Occipital lobe (tissue), 3 donors: ENCODE measurements at places on chromosomes 13 and 19.

GRCh38 chr19:18665771-18666202 lies 17.7 kb upstream of the CRTC1 start:
- no peak for DNase-seq

DNA sequence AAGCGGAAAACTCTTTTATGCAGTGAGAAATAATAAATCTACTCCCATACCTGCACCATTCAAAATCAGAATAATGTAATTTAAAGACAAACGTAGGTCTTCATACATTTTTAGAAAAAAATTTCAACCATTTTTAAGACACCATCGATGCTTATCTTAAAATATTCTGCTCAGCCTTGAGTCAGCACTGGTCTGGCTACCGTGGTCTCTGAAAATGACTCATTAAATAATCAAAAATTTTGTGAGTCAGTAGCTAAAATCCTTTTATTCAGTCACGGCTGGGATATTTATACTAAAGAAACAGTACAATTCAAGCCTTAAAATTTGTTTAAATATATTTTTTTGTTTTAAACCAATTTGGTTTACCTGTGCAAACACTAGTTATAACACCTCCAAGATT lies 2862.8 kb upstream of the PCDH20 start:
- no peak for DNase-seq

- no peak for DNase-seq
Measured at GRCh38 chr19:48230555-48231129, 25.1 kb downstream of the CARD8 start.

GRCh38 chr13:91572944-91573598 lies 174.7 kb downstream of the GPC5 start:
- no peak for DNase-seq

- DNase-seq = no peak
Measured at GRCh38 chr19:28549680-28550277, 663.2 kb downstream of the UQCRFS1 start.

DNA sequence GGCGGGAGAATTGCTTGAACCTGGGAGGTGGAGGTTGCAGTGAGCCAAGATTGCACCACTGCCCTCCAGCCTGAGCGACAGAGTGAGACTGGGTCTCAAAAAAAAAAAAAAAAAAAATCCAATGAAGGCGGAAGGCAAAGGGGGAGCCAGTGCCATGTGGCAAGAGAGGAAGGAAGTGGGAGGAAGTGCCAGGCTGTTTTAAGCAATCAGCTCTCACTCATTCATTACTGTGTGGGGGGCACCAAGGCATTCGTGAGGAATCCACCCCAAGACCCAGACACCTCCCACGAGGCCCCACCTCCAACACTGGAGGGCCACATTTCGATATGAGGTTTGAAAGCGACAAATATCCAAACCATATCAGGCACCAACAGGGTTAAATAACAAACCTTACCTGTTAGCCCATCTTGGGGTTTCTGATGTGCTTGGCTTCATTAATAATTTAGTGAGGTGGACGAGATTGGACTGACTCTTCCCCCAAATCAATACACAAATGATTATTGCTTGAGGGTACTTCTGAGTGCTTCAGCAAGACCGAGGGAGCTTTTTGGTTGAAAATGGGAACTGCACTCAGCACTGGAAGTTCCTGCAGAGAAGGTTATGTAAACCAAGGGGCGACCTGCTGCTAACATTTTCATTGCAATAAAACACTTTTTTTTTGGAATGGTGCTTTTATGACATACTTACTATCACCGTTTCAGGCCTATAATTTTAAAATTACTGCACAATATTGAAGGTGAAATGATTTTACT lies 7.5 kb upstream of the LRP3 start:
- DNase-seq = no peak

GRCh38 chr13:20718958-20719566 lies 15.6 kb downstream of the IL17D start:
- DNase-seq = no peak

DNA sequence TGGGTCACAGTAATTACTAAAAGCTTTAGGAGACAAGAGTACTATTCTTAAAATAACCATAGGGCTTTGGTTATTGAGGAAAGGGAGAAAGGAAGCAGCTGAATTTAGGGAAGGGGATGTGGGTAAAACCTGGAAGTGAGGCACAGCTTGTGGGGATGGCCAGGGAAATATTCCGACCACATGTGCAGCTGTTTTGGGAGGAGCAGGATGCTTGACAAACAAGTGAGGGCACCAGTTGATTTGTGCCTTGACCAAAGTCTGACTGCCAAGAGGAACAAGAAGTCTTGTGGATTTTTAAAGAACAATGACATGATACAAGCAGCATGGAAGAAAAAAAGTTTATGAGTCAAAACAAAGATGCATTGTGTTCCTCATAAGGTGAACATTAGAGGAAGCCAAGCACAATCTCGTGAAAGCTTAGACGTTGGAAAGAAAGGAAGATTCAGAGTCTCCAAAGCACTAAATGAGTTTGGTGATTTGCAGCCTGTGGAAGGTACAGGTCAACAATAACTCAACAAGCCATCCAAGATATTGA lies 108.5 kb upstream of the GPC6 start:
- DNase-seq = no peak

GRCh38 chr13:46642254-46642653 lies 89.3 kb downstream of the LRCH1 start:
- no peak for DNase-seq

GRCh38 chr13:96984051-96984508 lies 10.2 kb downstream of the OXGR1 start:
- no peak for DNase-seq
